Activated CD8-positive, alpha-beta T cell treated with anti-CD3 and anti-CD28 coated beads, Interleukin-2, amount 10 ng/mL, durations not matched to agents 7 days and 5 days (primary cell): ENCODE measurements at places on chromosomes 3 and 15. TPM values are rescaled to one million over a fixed set of nuclear protein-coding genes. Genes with fewer than 3 reads are reported as not detected.

Gene BCHE
- not detected for total RNA-seq

DNA sequence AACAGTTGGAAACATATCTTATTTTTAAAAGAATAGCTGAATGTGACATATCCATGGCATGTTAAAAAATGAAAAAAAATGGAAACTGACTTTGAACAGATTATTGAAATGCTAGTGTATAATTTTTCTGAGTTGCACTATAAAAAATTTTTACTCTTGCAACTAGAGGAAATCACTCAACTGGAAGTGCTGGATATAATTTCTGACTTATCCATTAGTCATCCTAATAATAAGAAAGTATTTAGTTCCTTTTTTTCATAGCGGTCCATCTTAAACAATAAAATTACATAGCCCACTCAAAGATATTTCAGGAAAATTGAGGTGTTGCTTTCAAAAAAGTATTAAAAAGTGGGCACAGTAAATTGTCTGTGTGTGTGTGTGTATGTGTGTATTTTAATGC is 80.7 kb downstream of the MBNL1 start:
- no peaks in the 10 kb centered on the region for H3K27me3 ChIP-seq
- peaks cover 48% of the 10 kb centered on the region for H3K36me3 ChIP-seq
- H3K27ac ChIP-seq: no peak overlapping the region

DNA sequence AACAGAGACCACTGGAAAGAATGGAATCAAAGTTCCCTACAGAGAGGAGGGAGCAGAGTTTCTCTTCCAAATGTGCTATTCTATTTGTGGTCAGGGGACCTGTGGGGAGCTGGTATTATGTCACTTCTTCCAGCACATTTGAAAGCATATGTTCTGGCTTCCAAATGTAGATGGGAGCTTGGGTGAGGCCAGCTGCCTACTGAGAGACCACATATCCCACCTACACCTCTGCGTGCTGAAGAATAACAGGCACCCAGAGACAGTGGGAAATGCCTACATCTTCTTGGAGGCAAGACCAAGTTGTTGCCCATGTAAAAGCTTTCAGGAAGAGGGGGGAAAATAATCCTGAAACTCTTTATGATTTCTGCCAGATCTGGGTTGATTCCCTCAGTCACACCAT is 286.8 kb upstream of the UMPS start:
- no peak for DNase-seq
- H3K27me3 ChIP-seq: peaks cover 3% of the 10 kb centered on the region
- no peaks in the 10 kb centered on the region for H3K4me1 ChIP-seq
- H3K27ac ChIP-seq: no peak overlapping the region
- no peak overlapping the region for H3K4me3 ChIP-seq
- no peaks in the 10 kb centered on the region for H3K36me3 ChIP-seq

GRCh38 chr3:182508919-182509711 is 284.2 kb upstream of the ATP11B start:
- H3K36me3 ChIP-seq: no peaks in the 10 kb centered on the region
- H3K27me3 ChIP-seq: peaks cover 5% of the 10 kb centered on the region
- no peaks in the 10 kb centered on the region for H3K4me1 ChIP-seq
- H3K27ac ChIP-seq: no peak overlapping the region

DNA sequence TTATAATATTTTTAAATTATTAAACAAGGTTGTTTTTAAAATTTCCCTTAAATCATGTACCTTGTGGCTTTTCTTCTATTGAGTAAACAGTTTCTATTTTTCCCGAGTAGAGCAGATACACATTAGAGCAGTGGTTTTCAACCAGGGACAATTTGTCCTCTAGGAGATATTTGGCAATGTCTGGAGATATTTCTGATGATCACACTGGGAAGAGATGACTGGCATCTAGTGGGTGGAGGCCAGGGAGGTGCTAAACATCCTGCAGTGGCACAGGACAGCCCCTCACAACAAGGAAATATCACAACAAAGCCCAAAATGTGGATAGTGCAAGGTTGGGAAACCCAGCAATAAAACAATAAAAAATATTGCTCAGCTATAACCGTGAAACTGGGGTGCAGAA is 113.0 kb upstream of the PTPRG start:
- no peaks in the 10 kb centered on the region for H3K27me3 ChIP-seq
- no peak overlapping the region for H3K4me3 ChIP-seq
- no peak for DNase-seq
- no peaks in the 10 kb centered on the region for H3K36me3 ChIP-seq

DNA sequence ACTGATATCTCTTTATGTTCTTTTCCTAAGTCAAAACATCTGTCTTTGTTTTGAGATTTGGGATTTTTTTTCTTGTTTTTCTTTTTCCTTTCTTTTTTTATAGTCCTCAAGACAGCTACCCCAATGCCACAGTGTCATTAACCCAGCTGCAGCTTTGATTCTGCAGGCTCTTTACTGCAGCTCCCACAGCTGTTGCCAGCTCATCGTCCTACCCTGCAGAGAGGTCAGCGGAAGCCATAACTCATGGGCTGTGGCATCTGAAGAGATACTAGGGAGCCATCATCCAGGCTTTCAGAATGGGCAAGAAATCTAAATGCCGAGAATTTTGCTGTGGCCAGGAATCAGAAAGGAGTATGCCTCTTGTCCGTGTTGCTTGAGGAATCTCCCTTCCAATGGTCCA is 44.3 kb upstream of the SLC24A5 start:
- no peak overlapping the region for H3K4me3 ChIP-seq
- no peak for DNase-seq
- H3K27ac ChIP-seq: no peak overlapping the region
- H3K27me3 ChIP-seq: no peaks in the 10 kb centered on the region
- no peaks in the 10 kb centered on the region for H3K36me3 ChIP-seq

Gene DNASE1L3
- not detected for total RNA-seq

DNA sequence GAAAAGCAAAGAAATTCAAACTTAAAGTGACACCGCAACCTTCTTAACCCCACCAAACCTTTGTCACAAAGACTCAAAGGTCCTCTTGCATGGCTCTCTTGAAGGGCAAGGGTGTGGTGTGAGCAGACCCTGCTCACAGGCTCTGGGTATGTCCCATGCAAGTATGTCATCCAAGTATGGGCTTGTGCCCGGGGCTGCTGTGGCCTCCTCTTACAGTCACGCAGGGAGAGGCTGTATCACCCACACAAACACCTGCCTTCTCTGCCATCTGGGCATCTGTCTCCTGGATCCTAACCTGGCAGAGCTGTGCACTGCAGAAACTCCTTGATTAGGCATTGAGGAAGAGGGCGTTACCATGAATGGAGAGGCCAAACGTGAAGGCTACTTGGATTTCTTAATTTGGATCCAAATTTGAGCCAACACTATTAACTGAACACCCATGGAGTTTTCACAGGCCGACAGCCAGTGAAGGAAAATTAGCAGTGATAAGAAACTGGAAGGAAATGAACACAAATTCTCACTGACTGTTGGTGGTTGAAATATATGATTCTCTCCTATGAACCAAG is 146.6 kb downstream of the DUT start:
- peaks cover 2% of the 10 kb centered on the region for H3K27me3 ChIP-seq
- no peak overlapping the region for H3K4me3 ChIP-seq
- no peaks in the 10 kb centered on the region for H3K36me3 ChIP-seq
